ENCODE measurements at places on chromosomes 2 and 18.

GRCh38 chr2:219739066-219739465 is 111.6 kb downstream of the SLC4A3 start:
- DNase-seq = no peak

- no peak for DNase-seq
Observed at GRCh38 chr18:3489462-3489861, 39.5 kb downstream of the TGIF1 start.

DNA sequence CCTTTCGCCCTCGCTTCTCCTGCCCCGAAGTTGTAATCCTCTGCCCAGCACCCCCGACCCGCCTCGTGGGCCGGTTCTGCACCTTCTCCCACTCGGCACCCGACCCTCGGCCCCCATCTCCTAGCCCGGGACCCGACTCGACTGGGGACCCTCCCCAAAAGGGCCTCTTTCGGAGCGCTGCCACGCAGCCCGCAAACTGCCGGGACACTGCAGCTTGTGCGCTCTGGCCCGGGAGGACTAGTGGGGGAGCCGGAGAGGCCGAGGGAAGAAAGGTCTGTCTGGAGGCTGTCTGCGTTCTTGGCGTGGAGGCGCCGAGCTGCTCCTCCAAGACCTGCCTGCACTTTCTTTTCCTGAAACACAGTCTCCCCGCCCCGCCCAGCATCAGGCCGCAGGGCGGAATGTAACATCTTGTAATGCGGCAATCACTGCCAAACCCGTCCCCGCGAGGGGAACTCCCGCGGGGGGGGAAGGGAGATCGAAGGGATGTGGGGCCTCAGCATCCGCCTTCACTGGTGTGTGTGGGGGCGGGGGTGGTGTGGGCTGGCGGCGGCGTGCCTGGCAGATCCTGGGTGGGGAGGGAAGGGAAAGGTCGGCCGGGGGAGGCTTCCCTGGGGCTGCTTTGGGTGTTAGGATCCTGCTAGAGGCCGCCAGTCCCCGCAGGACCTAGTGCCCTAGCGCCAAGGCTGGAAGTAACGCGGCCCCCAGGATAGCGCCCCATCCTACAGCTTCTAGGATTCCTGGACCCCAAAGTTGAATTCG is 7.4 kb downstream of the DLX2 start:
- DNase-seq = peak; percentile 84

DNA sequence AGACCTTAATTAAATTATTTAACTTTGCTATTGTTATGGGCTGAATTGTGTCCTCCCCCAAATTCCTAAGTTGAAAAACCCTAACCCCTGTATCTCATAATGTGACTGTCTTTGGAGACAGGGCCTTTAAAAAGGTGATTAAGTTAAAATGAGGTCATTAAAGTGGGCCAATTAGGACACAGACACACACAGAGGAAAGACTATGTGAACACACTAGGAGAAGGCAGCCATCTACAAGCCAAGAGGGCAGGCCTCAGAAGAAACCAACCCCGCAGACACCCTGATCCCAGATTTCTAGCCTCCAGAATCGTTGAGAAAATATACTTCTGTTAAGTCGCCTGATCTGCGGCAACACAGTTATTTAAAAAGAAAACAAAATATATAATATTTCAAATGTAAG is 6.4 kb downstream of the STK17B start:
- DNase-seq = no peak

- DNase-seq = no peak
Observed at GRCh38 chr18:35430721-35431373, 53.7 kb upstream of the ZNF396 start.

DNA sequence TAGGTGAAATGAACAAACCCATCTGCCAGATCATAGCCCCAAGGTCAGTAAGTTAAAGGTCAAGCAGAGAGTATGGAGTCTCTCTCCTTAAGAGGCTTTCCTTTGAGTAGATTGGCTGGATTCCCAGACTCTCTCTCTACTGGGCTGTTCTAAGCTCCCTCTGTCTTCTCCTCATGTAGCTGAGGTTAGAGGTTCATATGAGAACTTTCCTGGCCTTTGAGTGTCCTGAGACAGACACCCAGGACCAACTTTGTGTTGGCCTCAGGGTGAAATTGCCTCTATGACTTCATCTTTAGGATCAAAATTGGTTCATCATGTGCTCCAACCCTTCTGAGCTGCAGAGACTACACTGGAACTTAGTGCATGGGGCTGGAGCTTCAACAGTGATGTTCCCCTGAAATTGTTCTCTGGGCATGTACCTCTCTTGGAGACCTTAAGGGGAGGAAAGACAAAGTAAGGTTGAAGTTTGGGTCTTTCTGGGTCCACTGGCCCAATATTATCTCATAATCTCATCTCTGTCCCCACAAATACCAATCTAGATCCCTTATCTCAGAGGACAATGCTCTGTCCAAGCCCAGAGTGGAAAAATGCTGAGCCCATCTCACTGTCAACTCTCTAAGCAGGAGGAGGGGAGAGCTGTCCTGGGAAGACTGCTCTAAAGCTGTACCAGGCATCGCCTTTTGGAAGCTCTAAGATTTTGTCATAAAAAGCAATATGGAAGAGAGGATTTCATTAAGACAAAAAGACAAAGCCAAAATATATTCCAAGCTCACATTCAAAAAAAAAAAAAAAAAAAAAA is 177.3 kb upstream of the ARL4C start:
- DNase-seq = no peak

DNA sequence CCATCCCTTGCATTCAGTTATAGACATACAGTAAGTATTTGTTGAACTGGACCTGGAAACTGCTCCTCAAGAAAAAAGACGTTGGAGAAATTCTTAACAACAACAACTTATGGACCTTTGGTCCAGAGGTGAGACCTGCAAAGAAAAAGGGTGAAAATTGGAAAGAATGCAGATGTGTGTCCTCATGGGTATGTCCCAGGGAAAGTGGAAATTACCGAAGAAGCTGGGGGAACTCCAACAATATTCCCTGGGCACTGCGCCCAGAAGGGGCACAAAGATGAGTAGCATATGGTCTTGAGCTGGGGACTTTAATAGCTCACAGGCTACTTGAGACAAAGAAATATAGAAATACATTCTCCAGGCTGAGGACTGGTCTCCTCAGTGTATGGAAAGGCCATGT is 35.5 kb upstream of the YWHAQ start:
- DNase-seq = no peak

- DNase-seq = no peak
Observed at GRCh38 chr2:201953880-201954279, 79.8 kb upstream of the FZD7 start.

DNA sequence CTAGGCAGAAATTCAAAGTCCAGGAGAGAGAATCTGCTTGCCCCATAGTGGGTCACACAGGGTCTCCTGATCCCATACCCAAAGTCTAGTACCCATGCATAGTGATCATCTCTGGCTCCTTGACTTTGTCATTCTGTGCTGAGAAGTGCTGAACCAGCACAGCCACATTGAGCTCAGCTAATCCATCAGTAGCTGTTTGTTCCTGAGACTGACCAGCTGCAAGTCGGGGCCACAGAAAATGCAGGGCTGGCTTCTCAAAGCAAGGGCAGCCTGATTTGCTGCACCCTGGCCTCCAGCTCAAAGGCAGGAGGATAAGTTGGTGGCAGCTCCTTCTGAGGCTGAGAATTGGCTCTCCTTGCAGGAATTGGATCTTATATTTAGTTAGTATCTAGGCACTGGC is 72.2 kb downstream of the LYPD1 start:
- no peak for DNase-seq

GRCh38 chr2:1990724-1991123 is 246.4 kb upstream of the PXDN start:
- no peak for DNase-seq

- DNase-seq = no peak
Observed at GRCh38 chr18:54416436-54416835, 58.7 kb downstream of the C18orf54 start.

DNA sequence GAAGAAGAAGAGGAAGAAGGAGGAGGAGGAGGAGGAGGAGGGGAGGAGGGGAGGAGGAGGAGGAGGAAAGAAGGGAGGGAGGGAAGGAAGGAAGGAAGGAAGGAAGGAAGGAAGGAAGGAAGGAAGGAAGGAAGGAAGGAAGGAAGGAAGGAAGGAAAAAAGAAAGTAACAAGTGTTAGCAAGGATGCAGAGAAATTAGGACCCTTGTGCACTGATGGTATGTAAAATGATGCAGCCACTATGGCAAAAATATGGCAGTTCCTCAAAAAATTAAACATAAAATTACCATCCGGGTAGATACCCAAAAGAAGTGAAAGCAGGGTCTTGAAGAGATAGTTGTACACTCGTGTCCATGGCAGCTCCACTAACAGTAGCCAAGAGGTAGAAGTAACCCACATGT is 67.4 kb downstream of the DYM start:
- no peak for DNase-seq

- no peak for DNase-seq
Observed at GRCh38 chr2:120508567-120509041, 162.7 kb downstream of the INHBB start.

GRCh38 chr2:194252127-194252526 is 1404.9 kb upstream of the SLC39A10 start:
- no peak for DNase-seq

DNA sequence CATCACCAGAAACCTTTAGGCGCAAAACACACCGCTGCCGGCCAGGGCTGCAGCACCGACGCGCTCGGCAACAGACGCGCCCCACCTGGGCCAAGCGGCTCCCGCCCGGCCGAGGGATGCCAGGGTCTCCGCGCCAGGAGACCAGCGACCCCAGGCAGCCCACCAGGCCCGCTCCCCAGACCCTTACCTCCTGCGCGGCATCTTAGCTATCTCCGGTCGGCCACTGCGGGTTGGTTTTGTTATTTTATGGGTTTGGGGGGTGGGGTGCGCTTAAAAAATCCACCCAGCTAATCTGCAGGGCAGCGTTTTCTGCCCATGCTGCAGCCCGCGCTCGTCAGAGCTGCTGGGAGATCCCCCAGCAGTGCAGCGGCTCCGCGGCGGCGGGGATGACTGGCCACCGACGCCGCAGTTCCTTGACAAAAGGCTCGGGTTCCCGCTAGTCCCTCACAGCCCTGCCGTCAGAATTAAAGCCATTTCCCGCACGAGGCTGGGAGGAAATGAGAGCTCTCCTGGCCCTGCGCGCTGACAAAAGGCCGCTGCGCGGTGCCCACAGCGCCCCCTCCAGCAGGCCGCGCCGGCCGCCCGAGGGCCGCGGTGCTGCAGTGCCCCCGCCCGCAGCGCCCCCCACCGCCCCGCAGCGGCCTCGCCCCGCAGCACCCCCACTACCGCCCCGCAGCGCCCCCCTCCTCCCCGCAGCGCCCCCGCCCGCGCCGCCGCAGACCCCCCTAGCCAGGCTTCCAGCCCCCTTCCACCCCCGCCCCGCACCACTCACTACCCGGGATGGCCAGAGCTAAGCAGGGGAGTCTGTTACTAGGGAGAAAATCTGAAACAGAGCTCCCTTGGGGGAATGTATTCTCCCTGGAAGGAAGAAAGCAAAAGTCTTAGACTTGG is at the start of gene ADD2:
TSS of gene ADD2 (minus strand) at position 502 of the 891 bp plus-strand sequence. CDS start 61,792 bp downstream, outside the sequence.
- DNase-seq = peak; percentile 77

GRCh38 chr2:113010088-113010487 is 4.8 kb downstream of the IL36A start:
- no peak for DNase-seq

DNA sequence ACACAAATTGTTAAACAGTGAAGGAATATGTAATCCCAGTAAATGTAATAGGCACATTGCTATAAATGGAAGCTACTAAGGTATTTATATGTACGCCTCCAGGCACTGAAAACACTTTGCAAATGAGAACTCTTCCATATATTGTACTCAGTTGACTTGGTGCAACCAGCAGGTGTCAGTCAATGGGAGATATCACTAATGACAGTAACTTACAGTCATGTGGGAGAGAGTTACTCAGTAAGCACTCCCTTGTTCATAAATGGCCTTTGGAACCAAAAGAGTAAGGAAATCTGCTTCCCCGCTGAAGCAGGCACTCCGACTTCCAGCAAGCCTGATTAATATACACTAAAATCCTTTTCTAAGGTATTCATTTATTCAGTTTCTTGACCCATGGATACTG is 5.9 kb downstream of the MDH1 start:
- DNase-seq = no peak

- DNase-seq = no peak
Observed at GRCh38 chr2:222919841-222920526, 59.1 kb downstream of the ACSL3 start.

DNA sequence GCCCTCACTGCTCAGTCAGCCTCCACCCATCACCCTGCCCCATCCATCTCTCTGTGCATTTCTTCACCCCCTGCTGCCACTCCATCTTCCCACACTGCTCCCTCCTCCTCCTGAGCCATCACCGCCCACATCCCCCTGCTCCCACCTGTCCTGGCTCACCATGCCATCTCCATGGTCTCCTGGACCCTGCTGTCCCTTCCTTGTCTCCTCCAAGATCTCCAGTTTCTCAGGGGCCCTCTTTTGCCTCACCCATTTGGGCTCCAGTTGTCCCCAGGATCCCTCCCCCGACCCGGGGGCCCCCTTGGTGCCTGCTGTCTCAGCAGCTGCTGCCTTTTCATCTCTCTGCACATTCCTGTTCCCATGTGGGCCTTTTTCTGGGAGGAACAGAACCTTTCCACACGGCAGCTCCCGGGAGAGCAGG is 10.6 kb downstream of the SPEG start:
- DNase-seq = no peak

GRCh38 chr2:58913082-58913726 is 672.1 kb upstream of the FANCL start:
- no peak for DNase-seq

- peak; percentile 30 for DNase-seq
Observed at GRCh38 chr2:126878601-126879000, 20.1 kb upstream of the TEX51 start.

DNA sequence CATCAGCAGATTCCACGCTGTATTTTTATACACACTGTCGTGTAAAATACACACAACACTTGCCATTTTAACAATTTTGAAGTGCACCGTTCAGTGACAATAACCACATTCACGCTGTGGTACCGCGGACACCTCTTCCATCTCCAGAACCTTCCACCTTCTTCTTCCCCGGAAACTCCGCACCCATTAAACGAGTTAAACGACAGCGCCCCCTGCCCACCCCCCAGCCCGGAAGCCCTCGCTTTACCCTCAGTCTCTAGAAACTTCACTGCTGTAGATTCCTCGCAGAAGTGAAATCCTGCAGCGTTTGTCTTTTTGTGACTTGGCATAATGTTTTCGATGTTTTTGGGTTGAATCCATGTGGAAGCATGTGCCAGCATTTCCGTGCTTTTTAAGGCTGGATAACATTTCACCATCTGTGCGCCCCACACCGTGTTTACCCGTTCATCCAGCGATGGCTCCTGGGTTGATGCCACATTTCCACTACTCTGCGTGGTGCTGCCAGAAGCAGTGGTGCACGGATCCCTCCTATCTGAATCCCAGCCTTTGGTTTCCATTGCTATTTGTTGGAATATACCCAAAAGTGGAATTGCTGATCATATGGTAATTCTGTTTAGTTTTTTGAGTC is 32.0 kb upstream of the TMEM18 start:
- DNase-seq = no peak

DNA sequence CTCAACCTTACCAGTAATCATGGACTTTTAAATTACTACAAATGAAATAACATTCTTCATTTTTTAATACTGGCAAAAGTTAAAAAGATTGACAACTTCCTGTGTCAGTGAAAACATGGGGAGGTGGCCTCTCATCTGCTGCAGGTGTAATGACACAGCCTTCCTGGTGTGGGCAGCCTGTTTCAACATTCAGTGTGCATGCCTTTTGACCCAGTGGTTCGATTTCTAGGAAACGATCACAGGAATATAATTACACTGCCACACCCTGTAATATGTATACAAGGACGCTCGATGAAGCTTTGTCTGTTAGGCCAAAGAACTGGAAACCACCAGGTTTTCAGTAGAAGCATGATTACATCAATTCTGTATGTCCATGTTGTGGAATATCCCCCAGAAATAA is 68.7 kb downstream of the MTHFD2 start:
- DNase-seq = peak; percentile 63
